Progenitor cell of endocrine pancreas (in vitro differentiated cells): ENCODE measurements at places on chromosomes 3 and 15.

- DNase-seq = no peak
Measured at GRCh38 chr3:189101594-189101993, 70.2 kb upstream of the TPRG1 start.

DNA sequence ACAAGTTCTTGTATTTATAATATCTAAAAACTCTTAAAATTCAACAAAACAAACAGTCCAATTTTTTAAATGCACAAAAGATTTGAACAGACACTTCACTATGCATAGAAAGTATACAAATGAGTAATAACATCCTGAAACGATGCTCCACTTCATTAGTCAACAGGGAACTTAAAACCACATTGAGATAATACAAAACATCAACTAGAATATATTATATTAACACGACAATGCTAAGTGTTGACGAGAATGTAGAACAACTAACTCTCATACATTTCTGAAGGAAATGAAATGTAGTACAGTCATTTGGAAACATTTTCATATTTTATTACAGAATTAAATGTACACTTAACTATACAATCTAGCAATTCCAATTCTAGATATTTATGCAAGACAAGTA is 93.4 kb downstream of the IGSF11 start:
- DNase-seq = no peak

- no peak for DNase-seq
Measured at GRCh38 chr3:10255835-10256234, 7.6 kb downstream of the TATDN2 start.

- DNase-seq = no peak
Measured at GRCh38 chr3:151462278-151462780, 1.5 kb upstream of the IGSF10 start.

DNA sequence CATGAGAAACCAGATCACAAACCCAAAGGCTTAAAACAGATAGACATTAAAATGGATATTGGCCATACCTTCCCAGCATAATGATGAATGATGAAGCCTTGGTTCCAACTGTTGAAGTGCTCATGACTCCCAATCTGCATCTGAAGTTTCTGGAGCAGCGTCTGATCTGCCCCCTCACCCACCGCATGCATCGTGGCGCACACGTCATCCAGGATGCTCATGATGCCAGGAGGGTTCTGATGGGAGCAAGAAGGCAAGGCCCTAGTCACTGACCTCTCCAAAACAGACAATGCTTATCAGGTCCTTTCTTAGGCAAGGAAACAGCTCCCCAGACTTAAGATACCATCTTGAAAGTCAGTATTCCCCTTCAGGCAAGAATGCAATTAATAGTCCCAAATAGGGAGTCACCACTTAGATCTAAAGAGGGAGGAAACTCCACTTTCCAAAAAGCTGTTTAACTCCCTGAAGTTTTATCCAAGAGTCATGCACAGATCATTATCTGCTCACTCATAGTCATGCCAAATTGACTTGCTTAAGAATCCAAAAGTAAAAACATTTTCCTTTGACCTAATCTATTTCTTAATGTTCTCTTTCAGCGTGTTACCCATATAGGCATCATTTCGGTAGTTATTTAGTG is 2.1 kb downstream of the LDHAL6B start:
- DNase-seq = no peak

DNA sequence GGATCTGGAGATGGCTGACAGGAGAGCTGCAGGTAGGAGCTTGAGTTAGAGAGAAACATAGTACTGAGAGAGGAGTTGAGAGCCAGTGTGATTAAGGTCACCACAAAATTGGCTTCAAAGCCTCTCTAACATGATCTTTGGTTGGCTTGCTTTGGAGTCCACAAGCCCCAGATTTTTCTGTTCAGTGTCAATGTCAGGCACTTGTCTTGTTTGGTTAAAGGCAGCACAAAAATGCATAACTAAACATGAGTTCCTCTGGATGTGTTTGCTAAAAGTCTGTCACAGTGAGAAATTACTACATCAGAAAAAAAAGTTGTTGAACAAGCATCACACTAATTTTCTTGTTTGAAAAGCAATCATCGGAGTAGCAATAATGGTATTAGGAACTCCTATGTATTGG is 440.5 kb downstream of the NTRK3 start:
- DNase-seq = no peak

DNA sequence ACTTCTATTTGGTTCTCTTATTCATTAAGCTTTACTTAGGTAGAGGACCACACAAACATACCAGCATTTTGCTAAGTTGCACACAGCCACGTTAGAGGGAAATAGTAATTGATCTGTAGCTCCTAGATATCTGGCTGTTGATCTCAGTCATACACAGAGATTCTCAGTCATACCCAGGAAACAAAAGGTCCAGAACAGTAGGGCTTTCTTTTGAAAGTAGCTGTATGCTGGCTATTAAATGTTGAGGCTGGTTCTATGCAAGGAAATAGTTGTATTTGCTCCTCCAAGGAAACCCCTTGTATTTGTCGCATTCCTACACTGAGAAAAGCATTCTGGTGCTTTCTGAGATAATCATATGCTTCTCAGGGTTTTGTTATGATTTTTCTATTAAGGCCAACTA is 523.8 kb downstream of the SOX2 start:
- no peak for DNase-seq

GRCh38 chr3:42498791-42499477 is 3.5 kb upstream of the VIPR1 start:
- peak; percentile 4 for DNase-seq

DNA sequence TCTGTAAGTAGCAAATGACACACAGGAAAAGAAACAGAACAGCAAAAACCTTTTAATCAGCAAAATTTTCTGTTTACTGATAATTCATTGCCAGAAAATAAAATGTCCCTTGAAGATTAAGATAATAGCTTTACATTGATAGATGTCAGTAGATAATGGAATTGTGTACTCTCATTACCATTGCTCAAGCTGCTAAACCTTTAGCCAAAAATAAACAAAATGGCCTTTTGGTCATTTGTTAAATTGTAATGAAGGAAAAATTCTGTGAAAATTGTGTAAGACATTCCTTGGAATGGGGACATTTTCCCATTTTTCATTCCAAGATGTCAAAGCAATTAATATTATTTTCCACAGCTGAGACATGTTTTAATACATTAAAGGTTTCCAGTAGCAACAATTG is 189.8 kb downstream of the PLOD2 start:
- no peak for DNase-seq
